ENCODE measurements at places on chromosomes 7 and 10.

- no peak for DNase-seq
These were observed 183.3 kb downstream of the NPSR1 start for GRCh38 chr7:34841326-34841725.

DNA sequence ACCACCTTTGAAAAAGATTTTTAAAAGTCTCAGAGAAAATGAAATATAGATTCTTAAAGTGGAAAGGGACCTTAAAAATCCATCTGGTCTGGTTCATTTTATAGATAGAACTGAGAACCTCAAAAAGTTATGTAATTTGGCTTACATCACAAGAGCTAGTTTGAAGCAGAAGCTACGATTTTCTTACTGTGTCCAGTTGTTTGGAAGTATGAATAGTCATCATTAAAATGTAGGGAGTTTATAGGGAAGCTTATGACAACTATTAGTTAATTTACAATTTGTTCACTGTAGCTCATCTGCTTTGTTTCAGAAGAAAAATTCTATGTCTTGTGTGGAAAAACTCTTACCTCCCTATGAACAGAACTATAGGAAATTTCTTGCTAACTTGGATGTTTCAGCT, 26.9 kb downstream of the ZEB1 start:
- DNase-seq = no peak

- no peak for DNase-seq
These were observed 237.9 kb upstream of the CTBP2 start for GRCh38 chr10:125398270-125398669.

- peak; percentile 33 for DNase-seq
These were observed at the start of gene DLX6 for GRCh38 chr7:97005183-97006054. Gene DLX6, plus strand, starts transcription at chr7:97005553. Its CDS starts 425 bp downstream, at chr7:97005978.

DNA sequence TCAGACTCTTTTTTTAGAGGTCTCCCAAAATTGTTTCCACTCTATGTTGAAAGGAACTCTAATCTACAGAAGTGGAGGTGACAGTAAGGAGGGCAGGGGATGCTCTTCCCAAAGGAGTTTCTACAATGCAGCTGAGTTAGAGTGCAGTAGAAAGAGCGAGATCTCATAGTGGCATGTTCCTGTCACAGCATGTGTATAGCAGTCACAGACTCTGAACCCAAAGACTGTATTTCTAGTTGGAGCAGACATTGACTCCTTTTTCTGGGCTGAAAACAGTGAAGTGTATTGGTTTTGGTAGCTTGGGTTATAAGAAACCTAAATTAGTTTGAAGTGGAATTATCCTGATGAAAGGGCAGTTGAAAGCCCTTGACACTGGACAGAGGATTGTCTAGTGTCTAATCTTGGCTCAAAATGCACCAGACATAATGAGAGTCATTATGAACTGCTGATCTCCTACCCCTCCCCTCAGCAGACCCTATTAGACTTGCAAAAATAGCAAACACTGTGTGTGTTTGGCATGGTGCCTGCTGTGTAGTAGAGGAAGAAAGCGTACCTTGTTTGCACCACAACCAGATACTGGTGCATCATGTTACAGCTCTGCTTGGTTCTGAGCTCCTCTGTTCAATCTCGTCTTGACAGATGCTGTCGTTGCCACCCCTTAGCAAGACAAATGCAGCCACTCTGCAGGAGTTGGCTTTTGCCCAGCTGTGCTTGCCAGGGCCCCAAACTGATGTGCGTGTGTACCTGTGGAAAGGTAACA, 336.0 kb downstream of the AUTS2 start:
- peak; percentile 96 for DNase-seq

GRCh38 chr7:70135656-70136055, 537.4 kb downstream of the AUTS2 start:
- no peak for DNase-seq

GRCh38 chr7:104979167-104979841, 34.7 kb upstream of the KMT2E start:
- DNase-seq = peak; percentile 43

- DNase-seq = peak; percentile 38
These were observed 31.7 kb downstream of the CYCS start for GRCh38 chr7:25093268-25093826.

DNA sequence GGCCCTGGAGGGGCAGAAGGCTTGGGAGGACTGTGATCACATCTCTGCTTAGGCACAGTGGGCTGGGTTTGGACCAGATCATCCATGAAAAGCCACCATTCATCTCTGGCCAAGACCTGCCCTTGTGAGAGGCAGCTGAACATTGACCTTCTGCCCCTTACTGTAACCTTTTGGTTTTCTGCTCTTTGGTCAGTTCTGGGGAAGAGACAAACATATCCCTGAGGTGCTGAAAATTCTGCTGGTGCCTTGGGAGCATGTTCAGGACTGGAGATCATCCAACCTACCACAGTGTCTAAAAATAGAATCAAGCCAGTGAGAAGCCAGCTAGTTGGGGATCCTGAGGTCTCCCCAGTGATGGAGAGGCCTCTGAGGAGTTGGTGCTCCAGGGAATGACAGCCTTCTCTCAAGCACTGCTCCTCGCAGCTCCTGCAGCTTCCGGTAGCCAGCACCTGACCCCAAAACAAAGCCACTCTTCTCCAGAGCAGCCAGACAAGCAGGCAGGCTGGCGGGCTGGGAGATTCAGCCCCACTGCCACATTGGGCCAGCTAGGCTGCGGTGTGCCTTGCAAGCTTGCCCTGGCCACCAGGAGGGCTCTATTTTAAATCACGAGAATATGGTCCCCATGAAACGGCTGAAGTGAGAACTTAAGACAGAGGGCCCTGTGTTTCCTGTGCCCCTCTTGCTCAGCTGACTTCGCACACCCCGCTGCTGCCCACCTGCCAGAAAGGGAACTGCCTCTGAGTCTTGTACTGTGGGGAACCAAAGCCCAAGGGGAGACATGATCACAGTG, 37.8 kb upstream of the UBE2H start:
- no peak for DNase-seq

- no peak for DNase-seq
These were observed 3.5 kb downstream of the EGFR start for GRCh38 chr7:55022002-55022985.

- DNase-seq = no peak
These were observed 17.8 kb downstream of the VWC2 start for GRCh38 chr7:49791088-49791741.

GRCh38 chr10:21172930-21173801, 276.1 kb upstream of the NEBL start:
- no peak for DNase-seq

DNA sequence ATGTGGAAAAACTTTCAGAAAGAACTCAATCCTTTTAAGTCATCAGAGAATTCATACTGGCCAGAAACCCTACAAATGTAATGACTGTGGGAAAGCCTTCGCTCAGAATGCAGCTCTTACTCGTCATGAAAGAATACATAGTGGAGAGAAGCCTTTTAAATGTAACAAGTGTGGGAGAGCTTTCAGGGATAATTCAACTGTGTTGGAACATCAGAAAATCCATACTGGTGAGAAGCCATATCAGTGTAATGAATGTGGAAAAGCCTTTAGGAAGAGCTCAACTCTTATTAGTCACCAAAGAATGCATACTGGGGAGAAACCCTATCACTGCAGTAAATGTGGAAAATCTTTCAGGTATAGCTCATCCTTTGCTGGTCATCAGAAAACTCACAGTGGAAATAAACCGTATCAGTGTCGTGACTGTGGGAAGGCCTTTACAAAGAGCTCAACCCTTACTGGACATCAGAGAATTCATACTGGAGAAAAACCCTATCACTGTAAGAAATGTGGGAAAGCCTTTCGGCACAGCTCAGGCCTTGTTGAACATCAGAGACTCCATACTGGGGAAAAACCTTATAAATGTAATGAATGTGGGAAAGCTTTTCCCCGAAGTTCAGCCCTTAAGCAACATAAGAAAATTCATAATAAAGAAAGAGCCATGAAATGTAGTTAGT, 10.6 kb downstream of the ZNF485 start:
- no peak for DNase-seq

- no peak for DNase-seq
These were observed 62.9 kb upstream of the FAM180A start for GRCh38 chr7:135811506-135811905.

DNA sequence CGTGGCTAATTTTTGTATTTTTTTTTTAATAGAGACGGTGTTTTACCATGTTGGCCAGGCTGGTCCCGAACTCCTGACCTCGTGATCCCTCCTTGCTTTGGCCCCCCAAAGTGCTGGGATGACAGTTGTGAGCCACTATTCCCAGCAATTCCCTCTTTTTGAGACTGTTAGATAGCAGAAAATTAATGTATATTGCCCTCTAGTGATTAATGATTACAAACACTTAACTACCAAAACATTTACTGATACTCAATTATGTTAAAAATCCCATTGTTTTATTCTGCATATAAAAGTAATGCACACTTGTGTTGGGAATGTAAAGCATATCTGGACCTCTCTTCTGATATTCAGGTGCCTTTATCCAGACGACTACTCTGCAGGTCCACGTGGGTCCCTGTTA, 41.2 kb upstream of the COBL start:
- peak; percentile 41 for DNase-seq

DNA sequence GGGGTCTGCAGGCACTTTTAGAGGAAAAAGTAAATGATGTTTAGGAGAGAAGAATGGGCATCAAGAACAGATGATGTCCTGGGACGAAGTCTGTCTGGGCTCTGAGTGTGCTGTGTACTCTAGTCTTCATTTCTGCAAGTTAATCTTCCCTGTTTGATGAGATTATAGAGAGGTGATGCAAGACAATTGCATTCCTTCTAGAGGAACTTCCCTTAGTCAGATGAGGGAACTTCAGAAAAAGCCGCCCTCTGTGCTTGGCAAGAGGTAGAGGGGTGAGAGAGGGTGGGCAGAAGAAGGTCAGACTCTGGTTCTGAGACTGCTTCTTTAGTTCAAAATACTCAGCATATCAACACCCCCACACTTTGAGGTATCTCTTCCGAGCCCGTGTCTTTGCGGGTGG, 797.9 kb downstream of the LRMDA start:
- DNase-seq = no peak

GRCh38 chr7:42876182-42877068, 35.4 kb downstream of the C7orf25 start:
- DNase-seq = peak; percentile 32

DNA sequence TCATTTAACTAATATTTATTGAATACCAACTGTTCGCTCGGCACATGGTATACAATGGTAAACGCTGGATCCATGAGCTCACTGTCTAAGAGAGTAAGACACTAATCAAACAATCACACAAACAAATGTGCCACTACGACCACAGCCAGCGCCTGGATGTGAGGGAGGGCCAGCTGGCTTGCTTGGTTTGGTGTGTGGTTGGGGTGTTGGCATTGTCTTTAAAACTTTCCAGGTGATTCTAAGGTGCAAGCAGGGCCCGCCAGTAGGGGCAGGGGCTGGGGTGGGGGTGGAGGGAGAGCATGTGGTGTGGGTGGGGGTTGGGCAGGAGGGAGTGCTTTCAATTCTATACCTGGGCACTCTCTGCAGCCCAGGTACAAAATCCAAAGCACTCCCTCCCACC, 31.6 kb downstream of the ADRA2A start:
- DNase-seq = no peak

DNA sequence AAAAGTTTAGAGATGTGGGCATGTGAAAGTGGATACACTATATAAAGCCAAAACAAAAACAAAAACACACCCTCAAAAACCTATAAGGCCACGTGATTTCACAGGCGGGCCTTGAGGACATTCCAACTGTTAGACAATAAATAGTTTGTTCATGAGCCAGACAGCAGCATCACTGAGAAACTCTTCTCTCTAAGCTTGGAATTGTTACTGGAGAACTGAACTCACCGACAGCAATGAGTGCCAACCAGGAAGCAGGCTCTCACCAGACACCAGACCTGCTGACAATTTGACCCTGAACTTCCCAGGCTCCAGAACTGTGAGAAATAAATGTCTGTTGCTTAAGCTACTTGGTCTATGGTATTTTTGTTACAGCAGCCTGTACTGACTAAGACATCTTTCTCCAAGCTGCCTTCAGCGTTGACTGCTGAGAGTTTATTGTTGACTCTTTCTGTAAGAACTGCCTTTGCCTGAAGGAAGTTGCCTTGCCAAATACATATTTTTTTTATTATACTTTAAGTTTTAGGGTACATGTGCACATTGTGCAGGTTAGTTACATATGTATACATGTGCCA, 107.5 kb downstream of the EPDR1 start:
- DNase-seq = no peak

DNA sequence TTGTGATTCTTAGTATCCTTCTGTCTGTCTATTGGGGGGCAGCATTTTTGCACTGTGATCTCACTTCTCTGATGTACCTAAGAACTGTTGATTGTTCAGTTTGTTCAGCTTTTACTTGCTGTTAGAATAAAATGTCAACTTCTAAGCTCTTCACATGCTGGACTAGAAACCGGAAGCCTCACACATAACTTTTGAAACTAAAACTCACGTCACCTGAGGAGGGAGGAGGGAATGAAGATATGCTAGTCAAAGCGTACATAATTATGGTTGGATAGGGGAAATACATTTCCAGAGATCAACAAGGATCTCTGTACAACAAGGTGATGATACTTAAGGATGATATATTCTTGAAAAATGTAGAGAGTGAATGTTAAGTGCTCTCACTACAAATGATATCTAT, 609.7 kb downstream of the INHBA start:
- no peak for DNase-seq

DNA sequence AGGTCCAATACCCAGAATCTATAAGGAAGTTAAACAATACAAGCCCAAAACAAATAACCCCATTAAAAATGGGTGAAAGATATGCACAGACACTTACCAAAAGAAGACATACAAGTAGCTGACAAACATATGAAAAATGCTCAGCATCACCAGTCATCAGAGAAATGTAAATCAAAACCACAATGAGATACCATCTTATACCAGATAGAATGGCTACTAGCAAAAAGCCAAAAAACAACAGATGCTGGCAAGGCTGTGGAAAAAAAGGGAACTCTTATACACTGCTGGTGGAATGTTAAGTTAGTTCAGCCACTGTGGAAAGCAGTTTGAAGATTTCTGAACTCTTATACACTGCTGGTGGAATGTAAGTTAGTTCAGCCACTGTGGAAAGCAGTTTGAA, 331.1 kb downstream of the KIF20B start:
- no peak for DNase-seq

GRCh38 chr7:16743236-16743635, 10.3 kb upstream of the TSPAN13 start:
- no peak for DNase-seq

DNA sequence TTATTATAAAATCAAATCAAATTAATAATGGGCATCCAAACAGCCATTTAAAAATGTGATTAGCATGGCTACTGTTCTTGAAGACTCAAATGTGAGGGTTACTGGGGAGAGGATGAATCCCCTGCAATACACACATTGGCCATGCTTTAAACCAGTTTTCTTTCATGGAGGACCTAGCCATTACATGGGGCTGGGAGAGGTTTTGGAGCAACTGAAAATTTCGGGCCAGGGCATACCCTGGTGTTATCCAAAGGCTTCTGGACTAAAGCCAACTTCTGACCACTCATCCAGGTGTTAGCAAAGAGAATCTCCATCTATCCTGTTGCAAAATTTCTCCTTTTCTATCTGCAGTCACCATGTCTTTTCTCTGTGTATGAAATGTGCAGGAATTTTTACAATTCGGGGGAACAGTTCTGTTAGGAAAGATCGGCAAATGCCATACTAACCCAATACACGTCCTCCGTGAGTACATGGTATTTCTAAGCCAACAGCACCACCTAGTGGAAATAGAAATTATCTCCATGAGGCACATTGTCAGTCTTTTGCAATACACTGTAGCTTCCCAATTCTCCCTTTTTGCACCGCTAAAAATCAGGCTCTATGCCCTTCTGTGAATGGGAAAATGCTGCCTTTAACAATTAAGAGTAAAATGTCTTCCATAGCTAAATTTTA, 47.0 kb upstream of the ZNF107 start:
- DNase-seq = peak; percentile 67

GRCh38 chr7:248732-249435, 41.1 kb upstream of the FOXL3 start:
- no peak for DNase-seq

All from globus pallidus (tissue), 1 donor.